ENCODE measurements at places on chromosomes 16 and 17.
A peak's percentile ranks its signal among the peaks of the same experiment; 100 is the strongest.

- DNase-seq = no peak
Measured at GRCh38 chr16:24135624-24136565, 120.2 kb upstream of the CACNG3 start.

DNA sequence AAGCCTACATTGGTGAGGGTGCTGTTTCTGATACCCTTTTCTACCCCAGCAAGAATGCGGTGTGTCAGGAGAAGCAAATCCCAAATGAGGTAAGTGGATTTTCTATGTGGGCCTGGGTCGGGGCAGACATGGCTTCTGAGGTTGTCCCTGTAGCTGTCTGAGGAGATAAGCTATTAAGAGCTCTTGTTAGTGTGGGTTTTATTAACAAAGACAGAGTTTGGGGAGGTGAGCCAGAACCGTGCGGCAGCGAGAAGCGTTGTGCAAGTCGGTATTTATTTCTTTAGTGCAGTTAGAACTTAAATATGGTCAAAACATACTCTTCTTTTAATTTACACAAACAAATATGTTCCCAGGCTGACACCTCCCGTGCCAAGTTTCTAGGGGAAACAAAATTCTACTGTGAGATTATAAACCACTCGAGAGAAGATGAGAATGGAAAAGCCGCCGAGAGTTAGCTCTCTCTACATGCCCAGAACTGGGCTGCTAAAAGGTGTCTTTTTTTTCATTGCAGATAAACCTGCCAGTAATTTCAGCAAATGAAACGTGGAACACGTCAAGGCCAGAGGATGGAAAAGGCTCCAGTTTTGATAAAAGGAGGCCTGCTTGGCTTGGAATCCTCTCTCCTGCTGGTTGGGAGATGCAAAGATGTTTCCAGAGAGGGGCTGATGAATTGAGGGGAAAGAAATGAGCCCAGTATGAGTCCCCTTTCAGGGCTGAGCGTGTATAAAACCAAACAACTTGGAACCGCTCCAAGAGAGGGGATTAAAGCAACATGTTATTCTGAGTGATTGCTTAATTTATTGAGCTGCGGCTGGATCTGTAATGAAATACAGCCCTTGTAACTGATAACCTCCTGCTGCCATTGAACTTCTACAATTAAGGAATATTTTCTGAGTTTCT, 254.6 kb downstream of the MRTFB start:
- DNase-seq = no peak

DNA sequence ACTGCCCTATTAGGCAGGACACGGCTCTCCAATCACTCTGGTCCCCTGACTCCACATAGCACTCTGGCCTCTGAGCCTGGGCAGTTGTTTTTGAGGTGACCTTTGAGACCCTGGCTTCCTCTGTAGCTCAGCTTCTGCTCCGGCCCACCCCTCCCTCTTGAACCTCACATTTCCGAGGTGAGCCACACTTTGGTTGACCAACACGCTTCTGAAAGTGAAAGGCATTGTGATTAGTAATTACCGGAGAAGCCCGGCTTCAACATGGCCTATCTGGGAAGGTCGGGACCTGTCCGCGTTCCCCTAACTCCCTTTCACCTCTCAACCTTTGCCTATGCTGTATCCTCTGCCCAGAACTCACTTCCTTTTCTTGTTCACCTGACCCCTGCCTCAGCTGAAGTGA, 10.3 kb upstream of the ITGAX start:
- no peak for DNase-seq

GRCh38 chr16:48535831-48536613, 74.0 kb downstream of the N4BP1 start:
- DNase-seq = no peak

DNA sequence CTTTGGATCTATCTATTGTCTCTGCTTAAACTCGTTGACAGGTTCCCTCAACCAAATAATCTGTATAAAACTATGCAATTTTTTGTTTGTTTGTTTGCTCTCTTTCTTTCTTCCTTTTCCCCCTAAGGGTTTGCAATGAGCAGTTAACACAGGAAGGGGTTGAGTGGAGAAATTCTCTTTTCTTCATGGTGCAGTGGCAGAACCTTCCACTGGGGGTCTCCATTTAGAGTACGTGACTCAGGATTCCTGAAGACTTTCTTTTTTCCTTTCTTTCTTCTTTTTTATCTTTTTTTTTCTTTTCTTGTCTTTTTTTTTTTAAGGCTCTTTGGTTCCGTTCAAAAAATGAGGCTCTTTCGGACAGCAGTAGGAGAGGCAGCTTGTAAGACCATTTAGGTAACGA, 19.5 kb upstream of the RBFOX1 start:
- no peak for DNase-seq

- DNase-seq = no peak
Measured at GRCh38 chr16:9790199-9790598, 392.0 kb downstream of the GRIN2A start.

DNA sequence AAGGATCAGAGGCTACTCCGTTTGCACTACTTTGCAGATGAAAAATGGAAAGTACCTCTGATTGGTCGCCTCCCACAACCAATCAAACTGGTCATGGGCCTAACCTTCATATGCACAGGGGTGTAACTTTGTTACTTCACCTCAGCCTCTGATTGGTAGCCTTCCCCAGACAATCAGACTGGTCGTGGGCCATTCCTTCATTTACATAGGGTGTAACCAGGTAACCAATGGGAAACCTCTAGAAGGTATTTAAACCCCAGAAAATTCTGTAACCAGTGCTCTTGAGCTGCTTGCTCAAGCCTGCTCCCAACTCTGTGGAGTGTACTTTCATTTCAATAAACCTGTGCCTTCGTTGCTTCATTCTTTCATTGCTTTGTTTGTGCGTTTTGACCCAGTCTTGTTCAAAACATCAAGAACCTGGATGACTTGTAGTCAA, 39.2 kb upstream of the USP22 start:
- no peak for DNase-seq

DNA sequence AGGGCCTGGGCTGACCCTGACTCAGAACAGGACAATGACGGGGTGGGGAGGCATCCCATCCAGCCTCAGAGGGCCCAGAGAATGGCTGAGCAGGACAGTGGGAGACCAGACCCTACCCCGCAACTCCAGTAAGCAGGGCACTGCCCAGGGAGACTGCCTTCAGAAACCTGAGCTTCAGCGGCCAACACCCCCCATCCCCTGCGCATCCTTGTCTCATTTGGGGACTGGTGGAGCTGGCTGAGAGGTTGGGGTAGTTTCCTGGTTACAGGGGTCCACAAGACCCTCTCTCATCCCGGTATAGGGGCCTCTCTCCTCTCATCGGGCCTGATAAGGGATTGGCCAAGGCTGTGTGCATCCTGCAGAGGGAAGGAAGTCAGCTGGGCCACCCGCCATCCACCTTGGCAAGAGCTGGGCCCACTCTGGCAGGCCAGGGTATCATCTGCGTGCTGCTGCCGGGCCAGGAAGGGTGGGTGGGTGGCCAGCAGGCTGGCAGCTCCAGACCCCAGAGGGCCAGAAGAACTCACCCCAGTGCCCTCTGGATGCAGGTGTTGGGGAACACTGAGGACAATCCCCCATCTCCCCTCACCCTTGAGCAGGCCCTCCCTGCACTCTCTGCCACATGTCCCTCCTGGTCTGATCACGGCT, 229.1 kb downstream of the KATNIP start:
- DNase-seq = no peak

DNA sequence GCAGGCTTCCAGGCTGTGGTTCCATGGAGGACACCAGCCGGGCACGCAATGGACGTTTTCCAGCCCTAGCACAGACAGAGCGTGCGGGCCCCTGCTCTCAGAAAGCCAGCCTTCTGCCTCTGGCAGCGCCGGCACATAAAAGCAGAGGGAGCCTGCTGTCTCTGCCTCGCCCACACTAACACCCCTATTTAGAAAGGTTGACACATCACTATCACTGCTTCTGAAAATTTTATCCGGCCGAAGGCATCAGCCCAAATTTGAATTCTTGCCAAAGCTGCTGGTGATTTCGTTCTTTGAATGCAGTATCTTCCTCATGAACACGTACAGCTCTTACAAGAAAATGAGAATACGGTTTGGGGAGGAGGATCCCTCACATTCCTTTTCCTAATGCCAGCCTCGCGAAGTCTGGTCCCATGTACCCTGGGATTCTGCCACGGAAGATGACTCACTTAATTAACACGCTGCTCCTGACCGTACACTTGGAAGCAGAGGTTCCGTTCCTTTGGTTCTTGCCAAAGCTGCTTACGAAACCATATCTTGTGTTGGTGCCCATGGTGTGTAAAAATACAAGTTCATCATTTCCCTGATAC, 1.3 kb upstream of the RAB11FIP3 start:
- DNase-seq = peak; percentile 94

GRCh38 chr17:61380836-61381525, 18.7 kb upstream of the TBX2 start:
- DNase-seq = no peak

GRCh38 chr16:88810912-88811768, 588 bp downstream of the APRT start:
- peak; percentile 59 for DNase-seq

DNA sequence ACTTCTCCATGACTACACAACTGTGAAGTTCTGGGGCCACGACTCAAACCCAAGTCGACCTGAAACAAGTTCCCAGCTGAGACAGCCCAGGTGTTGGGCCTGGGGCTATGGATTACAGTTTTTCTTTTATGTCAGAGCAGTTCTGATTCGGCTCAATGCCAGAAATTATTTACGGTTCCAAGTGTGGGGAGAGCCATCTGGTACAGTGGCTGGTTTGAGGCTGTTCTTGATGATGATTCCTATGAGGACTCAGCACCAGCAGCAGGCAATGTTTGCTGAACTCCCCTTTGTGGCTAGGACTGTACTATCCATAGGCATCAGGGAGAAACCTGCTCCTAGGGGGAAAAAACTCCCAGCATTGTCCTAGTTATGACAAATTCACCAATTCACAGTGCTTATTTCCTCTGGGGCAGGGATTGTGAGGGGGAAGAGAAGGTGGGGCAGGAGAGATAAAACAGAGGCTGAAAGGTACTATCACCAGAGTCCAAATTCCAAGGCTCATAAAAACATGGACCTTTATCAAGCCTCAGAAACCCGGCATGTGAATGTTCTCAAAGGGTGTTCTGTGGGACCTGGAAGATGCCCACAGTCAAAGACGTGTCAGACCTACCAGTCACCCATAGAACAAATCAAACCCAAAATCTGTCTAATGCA, 18.2 kb upstream of the CMTM4 start:
- DNase-seq = no peak
